ENCODE measurements at places on chromosomes 3 and 15. TPM values are rescaled to one million over a fixed set of nuclear protein-coding genes. Genes with fewer than 3 reads are reported as not detected.

Gene ATP13A5
- total RNA-seq = not detected

Gene PRSS50
- not detected for total RNA-seq

Gene SLC9A9
- 7.4 TPM for total RNA-seq

Gene SHF
- 0.57 TPM for total RNA-seq

Gene KNG1
- not detected for total RNA-seq

Gene SPINT1
- 3.1 TPM for total RNA-seq

Gene ZNF774
- 1.6 TPM for total RNA-seq

Gene ZPLD1
- total RNA-seq = not detected

Gene UNC13C
- total RNA-seq = not detected

Data from activated CD8-positive, alpha-beta T cell treated with anti-CD3 and anti-CD28 coated beads, Interleukin-2, amount 10 ng/mL, durations not matched to agents 7 days and 5 days (primary cell).